ENCODE measurements at places on chromosomes 12 and 14. TPM values are rescaled to one million over a fixed set of nuclear protein-coding genes. Genes with fewer than 3 reads are reported as not detected.

DNA sequence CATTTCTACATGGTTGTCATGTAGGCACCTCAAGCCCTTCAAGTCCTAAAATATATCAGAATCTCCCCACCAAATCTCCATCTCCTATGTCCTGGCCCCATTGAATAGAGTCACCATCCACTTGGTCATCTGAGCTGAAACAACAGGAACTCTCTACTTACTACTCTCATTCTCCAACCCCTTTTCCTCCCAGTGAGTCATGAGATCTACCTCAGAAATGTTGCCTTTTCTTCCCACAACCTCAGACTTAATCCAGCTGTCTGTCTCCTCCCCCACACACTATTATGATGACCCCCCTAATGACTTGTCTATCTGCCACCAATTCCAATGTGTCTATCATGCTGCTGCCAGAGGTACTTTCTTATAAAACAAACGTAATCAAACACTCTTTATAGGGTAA, 72.3 kb upstream of the TMEM263 start:
- DNase-seq: no peak

GRCh38 chr12:104929977-104930376, 28.1 kb downstream of the SLC41A2 start:
- DNase-seq: no peak

DNA sequence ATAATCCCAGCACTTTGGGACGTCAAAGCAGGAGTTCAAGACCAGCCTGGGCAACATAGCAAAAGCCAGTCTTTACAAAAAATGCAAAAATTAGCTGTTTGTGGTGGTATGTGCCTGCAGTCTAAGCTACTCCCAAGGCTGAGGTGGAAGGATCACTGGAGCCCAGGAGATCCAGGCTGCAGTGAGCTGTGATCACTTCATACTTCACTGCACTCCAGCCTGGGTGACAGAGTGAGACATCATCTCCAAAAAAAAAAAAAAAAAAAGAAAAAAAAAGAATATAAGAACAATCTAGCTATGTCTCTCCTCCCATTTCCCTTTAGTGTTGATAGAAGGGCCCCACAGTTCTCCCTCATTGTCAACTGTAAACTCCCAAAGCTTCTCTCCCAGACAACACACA, 3.5 kb upstream of the BCAT1 start:
- no peak for DNase-seq

DNA sequence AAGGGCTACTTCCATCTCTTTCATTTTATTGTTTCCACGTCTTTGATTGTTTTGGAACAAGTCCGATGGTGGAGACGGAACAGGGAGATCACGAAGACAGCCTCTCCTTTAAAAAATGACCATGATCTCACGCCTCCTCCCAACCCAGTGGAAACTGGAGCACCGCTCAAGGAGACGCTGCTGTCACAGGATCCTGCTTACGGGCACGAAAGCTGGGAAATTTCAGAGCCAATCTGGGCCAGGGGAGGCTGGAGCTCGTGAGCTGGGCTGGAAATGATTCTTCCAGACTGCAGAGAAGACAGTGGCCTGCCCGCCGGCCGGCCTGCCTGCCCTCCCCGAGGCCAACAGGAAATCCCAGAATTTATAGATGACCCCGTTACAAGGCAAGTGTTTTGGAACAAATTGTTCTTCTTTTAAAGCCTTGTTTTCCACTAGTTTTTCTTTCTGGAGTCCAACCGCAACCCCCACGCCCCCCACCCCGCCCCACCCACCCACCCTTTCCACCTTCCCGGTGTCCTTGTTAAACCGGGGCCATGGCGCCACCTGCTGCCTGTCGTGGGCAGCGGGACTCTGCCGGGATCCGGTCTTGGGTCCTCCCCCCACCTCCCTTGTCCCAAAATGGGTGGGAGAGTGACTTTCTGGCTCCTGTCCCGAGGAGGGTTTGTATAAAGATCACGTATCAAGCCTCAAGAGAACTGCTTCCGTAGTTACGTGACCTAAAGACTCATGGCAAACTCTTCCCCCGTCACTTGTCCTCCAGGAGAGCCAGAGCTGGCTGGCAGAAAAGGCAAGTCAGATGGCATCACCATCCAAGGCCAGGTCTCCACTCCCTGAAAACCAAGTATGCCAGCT, 40.3 kb downstream of the MAP1LC3B2 start:
- DNase-seq: peak; percentile 26

DNA sequence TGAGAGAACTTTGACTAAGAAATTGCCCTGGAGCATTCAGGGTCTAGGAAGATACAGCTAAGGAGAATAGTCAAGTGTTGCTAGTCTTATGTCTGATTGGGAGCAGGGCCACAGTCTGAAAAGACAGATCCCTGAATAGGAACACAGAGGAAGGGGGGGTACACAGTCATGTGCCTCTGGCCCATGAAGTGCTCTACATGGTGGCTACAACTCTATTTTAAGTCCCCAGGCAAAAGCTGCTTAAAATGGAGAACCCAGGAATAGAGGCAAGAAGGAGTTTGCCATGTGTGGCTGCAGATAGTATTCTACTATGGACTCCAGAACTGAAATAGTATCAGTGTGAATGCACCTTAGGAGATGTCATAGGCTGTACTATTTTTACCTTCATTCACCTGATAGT, 118.0 kb upstream of the NPAS3 start:
- no peak for DNase-seq

DNA sequence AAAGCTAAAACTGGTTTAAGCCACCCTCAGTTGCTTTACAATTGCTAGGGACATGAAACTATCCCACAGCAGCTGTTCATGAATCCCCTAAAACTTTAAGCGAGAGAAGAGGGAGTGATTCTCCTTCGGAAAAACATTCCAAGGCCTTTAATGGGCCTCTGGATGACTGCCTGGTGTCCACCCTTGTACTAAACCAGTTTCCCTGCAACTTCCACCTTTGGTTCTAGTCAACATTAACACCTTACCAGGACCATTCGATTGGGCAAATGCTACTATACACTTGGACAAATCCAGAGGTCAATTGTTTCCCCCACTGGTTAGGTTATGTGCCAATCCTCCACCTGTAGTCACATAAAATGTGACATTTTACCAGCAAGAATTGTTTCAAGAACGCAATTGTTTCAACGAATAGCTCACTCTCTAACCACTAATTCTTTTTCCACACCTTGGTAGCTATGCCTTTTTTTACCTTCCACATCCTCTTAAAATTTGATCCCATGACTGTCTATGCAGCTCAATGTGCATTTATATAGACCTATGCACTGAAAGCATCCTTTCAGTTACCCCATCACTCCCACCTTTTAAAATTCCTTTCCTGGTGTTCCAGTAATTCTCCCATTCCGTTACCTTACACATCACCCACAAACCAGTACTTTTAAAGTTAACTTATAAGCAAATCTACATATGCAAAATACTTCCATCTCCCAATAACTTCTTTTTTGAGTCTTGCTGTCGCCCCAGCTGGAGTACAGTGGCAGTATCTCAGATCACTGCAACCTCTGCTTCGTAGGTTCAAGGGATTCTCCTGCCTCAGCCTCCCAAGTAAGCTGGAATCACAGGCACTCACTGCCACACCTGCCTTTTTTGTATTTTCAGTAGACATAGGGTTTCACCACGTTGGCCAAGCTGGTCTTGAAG, 3.6 kb downstream of the UBC start:
- no peak for DNase-seq

DNA sequence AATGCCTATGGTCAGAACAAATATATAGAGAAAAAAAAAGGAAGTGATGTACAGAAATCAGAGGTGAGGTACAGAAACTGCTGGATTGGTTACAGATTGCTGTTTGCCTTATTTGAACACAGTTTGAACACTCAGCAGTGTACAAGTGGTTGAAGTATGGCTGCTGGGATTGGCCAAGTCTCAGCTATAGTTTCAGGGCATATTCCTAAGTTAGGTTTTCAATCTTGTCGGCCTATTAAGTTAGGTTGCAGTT, 146.4 kb downstream of the LLPH start:
- DNase-seq: no peak

- DNase-seq: no peak
Observed at GRCh38 chr14:42000450-42000849, 393.8 kb downstream of the LRFN5 start.

GRCh38 chr12:25034676-25035075, 85.8 kb upstream of the BCAT1 start:
- DNase-seq: no peak

DNA sequence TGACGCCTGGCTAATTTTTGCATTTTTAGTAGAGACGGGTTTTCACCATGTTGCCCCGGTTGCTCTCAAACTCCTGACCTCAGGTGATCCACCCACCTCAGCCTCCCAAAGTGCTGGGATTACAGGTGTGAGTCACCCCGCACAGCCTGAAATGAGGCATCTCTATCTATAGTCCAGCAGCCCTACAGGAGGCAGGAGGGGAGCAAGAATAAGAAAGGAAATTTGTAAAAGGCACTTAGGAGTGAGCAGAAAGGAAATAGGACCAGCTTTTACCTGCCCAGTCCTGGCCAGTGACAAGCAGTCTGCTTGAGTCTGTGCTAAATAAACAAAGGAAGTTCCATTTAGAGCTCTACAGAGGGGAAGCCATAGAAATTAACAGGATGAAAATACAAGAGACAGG, 15.0 kb upstream of the PSMA6 start:
- no peak for DNase-seq

GRCh38 chr12:119940897-119941296, 48.1 kb upstream of the BICDL1 start:
- no peak for DNase-seq

DNA sequence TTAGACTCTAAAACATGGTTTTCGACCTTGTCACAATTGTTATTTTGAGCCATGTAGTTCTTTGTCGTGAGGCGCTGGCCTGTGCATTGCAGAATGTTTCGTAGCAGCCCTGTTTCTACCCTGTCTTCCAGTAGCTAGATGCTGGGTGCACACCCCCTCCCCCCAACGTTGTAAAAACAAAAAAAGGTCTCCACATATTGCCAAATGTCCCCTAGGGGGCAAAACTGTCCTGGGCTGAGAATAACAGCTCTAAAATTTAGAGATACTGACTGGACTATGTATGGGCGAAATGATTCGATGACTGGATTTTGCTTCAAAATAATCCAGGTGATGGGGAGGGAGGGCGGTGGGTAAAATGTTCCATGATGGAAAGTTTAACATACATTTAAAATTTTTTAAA, 126.1 kb upstream of the FUT8 start:
- no peak for DNase-seq

- no peak for DNase-seq
Observed at GRCh38 chr12:94469522-94469921, 9.9 kb upstream of the CEP83 start.

- no peak for DNase-seq
Observed at GRCh38 chr12:630656-631632, 32.3 kb downstream of the NINJ2 start.

DNA sequence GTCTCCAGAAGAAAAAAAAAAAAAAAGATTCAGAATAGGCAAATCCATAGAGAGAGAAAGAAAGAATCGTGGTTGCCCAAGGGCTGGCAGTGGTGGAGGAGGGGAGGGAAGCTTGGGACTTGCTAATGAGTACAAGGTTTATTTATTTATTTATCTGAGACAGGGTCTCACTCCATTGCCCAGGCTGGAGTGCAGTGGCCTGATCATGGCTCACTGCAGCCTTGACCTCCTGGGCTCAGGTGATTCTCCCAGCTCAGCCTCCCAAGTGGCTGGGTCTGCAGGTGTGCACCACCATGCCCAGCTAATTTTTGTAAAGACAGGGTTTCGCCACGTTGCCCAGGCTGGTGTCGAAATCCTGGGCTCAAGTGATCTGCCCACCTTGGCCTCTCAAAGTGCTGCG, 9.7 kb upstream of the TNFRSF1A start:
- no peak for DNase-seq

DNA sequence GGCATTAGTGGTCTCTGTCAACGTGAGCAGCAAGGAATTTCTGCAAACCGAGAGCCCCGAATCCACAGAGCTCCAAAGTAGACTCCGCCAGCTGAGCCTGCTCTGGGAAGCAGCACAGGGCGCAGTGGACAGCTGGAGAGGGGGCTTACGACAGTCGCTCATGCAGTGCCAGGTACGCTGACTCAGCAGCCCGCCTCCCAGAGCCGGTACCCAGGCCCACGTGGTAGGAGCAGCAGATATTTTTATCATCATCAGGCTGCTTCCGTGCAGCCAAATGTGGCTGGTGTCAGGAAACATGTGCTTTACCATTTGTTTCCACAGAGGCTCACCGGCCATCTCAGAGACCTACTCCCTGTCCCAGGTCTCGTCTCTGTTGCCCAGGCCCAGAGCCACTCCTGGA, 73.7 kb downstream of the ESR2 start:
- peak; percentile 73 for DNase-seq

GRCh38 chr12:128323145-128323920, 56.4 kb downstream of the TMEM132C start:
- DNase-seq: no peak

DNA sequence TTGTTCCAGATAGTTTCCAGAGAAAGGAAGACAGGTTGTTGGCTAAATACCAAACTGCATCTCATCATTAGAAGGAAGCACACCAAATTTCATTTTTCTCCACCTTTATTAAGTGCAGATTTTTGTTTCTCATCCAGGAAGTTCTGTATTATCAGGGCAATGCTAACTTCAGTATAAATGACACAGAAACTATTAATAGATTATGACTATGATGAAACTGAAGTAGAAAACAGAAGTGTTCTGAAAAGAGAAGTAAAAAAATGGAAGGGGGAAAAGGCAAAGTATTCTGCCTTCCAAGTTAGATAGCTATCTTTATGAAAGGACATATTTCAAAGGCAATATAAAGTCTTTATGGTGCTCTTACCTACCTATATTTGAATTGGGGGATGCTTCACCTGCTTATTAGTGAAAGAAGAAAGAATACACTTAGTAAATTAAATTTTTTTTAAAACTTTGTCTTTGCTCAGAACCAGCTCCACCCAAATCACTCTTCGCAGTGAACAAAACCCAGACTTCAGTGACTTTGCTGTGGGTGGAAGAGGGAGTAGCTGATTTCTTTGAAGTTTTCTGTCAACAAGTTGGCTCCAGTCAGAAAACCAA, 223.9 kb downstream of the PTPRO start:
- no peak for DNase-seq

DNA sequence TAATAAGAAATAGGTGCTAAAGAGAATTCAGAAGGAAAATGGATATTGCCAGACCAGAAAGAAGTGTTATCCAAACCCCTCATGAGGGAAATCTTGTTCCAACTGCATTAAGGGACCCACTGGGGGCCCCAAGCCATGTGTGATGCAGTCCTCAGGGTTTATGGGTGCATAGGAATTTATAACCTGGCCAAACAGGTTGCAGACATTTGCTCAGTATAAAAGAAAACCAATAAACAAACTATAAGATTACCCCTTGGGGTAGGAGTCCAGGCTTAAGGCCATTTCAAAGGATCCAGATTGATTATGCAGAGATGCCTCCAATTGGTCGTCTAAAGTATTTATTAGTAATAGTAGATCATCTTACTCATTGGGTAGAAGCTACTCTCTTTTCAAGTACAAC, 240.9 kb upstream of the DIO3 start:
- DNase-seq: no peak

Gene MGP
- 3.9 TPM for total RNA-seq

Gene SLC17A8
- total RNA-seq: 1.2 TPM

Gene PROX2
- total RNA-seq: not detected

Gene MYO1H
- total RNA-seq: 0.16 TPM

Measured in occipital lobe (tissue), 3 donors.